ENCODE measurements at places on chromosomes 12 and 14. TPM values are rescaled to one million over a fixed set of nuclear protein-coding genes. Genes with fewer than 3 reads are reported as not detected.

Gene BTBD6
- total RNA-seq: 0.26 TPM

- no peak for DNase-seq
- H3K36me3 ChIP-seq: no peaks in the 10 kb centered on the region
- H3K27ac ChIP-seq: no peak overlapping the region
Measured at GRCh38 chr14:68395604-68396003, 397.3 kb downstream of the ZFP36L1 start.

- H3K27me3 ChIP-seq: peaks cover 5% of the 10 kb centered on the region
- H3K4me1 ChIP-seq: no peaks in the 10 kb centered on the region
- no peaks in the 10 kb centered on the region for H3K36me3 ChIP-seq
Measured at GRCh38 chr12:114409852-114410600, 4.1 kb upstream of the TBX5 start.

DNA sequence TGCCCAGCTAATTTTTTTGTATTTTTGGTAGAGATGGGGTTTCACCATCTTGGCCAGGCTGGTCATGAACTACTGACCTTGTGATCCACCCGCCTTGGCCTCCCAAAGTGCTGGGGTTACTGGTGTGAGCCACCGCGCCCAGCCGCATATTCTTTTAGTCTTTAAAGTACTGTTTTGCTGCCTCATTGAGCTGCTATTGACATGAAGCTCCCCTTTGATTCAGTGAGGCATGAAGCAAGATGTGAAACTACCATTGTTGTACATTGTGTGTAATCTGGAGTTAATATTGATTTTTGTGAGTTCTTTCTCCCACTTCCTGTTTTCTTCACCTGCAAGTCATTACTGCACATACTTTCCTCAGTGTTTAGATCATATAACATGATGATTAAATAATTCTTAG lies 80.8 kb downstream of the MNAT1 start:
- DNase-seq: no peak
- H3K36me3 ChIP-seq: no peaks in the 10 kb centered on the region
- H3K27ac ChIP-seq: no peak overlapping the region
- H3K4me1 ChIP-seq: no peaks in the 10 kb centered on the region
- H3K4me3 ChIP-seq: no peak overlapping the region

- no peaks in the 10 kb centered on the region for H3K36me3 ChIP-seq
- H3K27me3 ChIP-seq: no peaks in the 10 kb centered on the region
- no peak overlapping the region for H3K4me3 ChIP-seq
- H3K4me1 ChIP-seq: no peaks in the 10 kb centered on the region
Measured at GRCh38 chr12:113735131-113735530, 231.0 kb downstream of the RBM19 start.
